SK-MEL-5 (cell line): ENCODE measurements at places on chromosomes 12 and 14. TPM values are rescaled to one million over a fixed set of nuclear protein-coding genes. Genes with fewer than 3 reads are reported as not detected.

DNA sequence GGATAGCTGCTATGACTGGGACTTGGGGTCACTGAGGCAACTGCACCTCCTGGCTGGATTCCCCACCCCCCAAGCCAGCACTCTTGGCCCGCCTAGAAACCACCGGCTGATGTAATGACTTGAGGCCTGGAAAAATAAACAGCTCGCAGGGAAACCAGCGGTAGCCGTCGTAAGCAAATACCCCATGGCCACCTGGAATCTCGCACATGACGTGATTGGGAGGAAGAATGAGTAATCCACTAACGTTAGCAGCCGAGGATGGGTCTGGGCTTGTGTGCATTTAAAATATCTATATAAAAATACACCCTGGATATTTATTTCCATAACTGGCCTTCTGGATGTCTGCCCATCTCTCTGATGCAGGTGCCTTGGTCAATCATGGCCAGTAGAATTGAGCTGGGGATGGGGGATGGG is 120.1 kb downstream of the SMOC1 start:
- DNase-seq = no peak

DNA sequence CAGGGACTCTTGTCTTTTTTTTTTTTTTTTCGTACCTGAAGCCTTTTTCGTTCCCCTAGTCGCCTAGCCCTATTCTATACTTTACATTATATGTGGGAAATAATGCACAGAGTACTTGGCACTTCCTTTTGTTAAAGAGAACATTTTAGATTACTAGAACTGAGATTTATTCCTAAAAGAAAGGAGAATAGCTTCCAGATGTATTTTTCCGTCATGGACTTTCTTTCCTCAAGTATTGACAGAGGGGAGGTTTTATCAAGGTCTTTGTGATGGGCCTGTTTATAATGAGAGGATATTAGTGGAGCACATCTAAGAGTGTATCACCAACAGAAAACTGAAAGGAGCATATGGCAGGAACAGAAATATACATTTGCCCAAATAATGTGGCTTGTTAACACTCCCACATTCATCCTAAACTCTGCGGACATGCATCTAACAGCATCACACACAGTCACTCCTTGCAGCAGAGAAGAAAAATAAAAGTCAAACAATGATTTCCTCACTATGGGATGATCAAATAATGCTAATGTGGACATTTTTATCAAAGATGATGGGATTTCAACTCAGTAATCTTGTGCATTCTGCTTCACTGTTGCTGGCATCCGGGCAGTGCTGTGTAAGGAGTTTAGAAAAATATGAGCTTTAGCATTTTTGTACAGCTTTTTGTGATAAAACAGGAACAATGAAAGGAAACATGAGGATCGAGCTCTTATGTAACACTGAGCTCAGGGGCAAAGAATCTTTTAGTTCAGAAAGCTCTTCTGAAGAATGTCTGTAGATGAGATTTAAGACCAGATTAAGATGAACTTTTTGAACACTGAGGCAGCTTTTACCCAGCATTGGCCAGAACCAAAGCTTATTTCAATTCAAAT is 183.1 kb downstream of the EGLN3 start:
- DNase-seq = no peak

- no peak for DNase-seq
These were observed 119.4 kb downstream of the SRGAP1 start for GRCh38 chr12:63963868-63964267.

DNA sequence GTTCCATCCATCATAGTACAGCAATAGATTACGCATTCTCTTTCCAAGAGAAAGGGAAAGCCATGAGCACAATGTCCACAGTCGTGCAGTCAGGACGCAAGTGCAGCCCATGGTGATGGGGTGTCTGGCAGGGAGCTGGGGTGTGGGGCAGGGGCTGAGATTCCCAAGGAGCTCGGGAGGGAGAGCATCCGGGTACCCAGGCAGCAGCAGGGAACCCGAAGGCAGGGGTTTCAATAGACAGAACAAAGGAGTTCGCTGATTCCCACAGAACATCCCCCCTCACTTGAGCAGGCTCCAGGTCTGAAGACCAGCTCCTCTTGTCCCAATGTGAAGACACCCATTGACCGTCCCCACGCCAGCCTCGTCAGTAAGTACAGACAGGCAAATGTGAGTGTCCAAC is 13.5 kb downstream of the ANHX start:
- no peak for DNase-seq

DNA sequence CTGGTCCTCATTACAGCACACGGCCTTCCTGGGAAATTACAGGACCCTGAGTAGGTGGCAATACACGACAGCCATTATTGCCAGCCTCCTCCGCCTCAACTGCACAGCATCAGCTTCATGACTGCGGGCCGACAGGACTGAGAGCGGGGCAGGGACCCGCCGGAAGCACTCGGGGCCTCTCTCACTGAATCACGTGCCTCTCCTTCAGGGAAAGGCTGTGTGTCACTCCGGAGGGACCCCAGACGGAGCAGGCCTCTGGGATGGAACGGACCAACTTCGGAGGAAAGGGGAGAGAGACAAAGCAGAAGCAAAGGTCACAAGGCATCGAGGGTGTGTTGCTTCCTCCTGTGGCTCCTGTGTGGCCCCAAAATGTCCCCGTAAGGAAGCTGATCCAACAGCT is 90.0 kb downstream of the RNF34 start:
- no peak for DNase-seq

DNA sequence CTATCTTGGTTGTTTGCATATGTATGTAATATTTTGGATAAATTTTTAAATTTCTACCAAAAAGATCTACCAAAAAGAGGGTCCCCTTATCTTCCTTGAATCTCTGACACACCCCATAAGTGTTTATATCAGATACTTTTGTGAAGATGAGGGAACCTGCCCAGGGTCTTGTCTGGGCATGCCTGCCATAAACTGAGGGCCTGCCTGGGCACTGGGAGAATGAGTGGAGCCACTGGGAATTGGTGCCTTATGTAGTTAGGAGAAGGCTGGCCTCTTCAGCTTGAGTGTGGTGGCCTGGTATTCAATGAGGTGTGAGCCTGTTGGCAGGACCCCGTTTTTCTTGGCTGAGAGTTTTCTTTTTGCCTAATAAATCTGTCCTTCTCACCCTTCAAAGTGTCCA is 46.5 kb downstream of the OR9K2 start:
- DNase-seq = no peak

- DNase-seq = no peak
These were observed 19.8 kb downstream of the RERG start for GRCh38 chr12:15201456-15201855.

DNA sequence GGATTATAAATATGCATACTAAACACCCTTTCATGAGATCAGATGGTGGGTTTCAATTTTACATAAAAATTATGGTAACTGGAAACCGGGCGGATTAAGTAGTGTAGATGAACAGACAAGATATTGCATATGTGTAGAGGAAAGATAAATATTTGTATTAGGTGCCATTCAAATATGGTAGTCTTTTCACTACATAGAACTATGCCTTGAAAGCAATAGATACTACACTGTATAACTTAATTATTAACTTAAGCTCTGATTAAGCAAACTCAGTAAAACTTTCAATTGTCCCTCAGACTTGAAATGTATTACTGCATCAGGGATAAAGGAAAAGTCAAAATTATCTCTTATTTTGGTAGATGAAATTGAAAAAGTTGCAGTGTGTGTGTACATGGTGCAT is 1.9 kb downstream of the PTPN21 start:
- no peak for DNase-seq

DNA sequence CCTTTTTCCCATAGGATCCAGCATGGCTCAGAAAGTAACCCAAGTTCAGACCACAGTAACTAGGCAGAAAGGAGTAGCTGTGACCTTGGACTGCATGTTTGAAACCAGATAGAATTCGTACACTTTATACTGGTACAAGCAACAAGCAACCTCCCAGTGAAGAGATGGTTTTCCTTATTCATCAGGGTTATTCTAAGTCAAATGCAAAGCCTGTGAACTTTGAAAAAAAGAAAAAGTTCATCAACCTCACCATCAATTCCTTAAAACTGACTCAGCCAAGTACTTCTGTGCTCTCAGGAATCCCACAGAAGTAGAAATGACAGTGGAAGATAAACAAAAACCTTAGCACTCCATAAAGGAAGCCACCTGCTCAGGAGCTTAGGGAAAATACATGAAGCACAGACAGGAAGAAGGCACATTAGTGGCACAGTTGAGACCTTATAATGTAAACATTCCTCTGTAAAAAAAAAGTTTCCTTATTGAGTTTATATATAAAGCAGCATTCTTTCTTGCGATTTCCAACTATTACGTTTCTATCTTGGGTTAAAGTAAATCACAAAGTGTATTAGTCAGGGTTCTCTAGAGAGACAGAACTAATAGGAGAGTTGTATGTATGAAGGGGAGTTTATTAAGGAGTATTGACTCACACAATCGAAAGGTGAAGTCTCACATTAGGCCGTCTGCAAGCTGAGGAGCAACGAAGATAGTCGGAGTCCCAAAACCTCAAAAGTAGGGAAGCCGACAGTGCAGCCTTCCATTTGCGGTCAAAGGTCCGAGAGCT is 398.4 kb downstream of the DAD1 start:
- DNase-seq = no peak

DNA sequence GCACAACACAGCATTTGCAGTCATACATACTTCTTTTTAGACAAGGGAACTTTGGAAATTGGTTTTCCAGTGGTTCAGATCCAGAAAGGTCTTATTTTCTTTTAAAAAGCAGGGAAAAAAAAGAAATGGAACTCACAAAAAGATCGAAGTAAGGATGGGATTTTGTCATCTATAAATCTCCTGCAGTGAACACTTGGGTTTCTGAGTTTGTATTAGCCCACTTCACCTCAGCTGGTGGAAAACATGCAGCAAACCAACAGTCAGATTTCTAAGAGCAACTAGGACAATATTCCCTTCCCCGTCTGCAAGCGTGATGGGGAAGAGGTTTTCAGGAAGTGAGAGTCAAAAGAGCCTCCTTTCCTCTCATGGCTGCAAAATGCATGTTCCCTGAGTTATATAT is 4.6 kb downstream of the MYF5 start:
- DNase-seq = no peak

DNA sequence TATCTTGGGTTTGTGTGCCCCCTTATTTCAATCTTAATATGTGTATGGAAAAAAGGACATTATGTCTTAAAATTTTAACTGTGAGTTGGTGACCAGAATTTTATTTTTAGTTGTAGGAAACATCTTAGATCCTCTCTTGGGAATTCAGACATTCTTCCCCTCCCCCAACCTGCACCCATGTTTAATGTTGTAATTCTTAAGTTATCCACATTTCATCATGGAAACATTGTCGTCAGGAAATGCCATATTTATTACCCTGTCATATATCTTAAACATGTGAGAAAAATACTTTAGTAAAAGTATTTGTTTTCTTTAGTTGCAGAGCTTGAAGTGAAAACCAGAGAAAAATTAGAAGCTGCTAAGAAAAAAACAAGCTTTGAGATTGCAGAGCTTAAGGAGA is 30.3 kb downstream of the YEATS4 start:
- DNase-seq = no peak

DNA sequence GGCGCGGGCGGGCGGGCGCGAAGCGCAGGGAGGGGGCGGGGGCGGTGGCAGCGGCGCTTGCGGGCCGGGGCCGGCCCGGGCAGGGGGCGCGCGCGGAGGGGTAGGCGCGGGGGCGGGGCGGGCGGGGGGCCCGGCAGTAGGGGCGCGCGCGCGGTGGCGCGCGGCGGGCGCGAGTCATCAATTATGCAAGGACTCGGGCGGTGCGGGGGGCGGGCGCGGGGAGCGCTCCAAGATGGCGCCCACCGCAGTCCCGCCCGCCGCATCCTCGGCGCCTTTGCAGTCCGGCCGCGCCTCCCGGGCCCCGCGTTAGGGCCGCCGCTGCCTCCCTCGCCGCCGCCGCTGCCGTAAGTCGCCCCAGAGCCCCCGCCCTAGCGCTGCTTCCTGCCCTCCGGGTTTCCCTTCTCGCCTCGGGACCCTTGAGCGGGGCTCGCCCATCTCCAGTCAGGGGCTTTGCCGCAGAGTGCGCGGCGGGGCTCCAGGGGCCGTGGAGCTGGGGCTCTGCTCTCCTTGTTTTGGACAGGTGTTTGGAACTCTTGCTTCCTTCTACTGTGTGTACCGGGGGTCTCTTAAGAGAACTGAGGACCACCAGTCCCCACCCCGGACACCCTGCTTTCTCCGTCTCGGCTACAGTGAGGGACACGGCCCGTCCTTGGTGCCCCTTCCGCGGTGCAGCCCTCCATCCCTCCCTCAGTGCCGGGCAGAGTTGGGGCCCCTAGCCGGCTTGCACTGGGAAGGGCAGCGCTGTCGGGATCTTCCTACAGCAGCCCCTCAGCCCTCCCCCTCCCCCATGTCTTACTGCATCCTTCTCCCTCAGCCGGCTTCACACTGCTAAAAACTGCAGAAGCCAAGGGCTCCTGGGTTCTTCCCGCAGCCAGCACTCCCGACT is at the start of gene SCN8A:
Gene SCN8A (plus strand): TSS at position 218 of the 886 bp plus-strand sequence. CDS start 71,585 bp downstream, outside the sequence.
- DNase-seq = peak; percentile 45

DNA sequence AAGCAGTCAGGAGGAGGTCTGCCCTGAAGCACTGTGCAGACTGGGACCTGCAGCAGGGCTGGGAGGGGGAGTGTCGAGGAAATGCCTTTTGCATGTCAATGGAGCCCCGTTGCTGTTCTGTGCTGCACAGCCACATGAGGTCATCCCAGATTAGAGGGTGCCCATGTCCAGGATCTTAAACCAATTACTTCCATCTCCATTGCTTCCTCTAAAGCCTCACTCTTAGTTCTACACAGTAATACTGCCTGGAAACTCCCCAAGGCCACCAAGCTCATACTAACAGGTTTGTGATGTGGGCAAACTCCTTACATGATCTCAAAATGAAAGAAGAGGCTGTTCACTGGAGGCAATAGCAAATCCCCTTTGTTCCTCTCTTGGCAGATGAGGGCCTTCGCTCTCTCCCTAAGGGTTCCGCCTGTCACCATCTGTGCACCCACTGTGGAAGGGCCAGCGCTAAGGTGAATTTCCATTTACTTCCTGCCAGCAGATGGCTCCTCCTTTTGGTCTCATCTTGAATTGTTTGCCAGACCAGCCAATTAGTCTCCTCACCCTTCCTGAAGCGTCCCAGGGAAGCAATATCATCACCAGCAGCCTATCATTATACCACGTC is 35.4 kb upstream of the LTA4H start:
- DNase-seq = peak; percentile 52

DNA sequence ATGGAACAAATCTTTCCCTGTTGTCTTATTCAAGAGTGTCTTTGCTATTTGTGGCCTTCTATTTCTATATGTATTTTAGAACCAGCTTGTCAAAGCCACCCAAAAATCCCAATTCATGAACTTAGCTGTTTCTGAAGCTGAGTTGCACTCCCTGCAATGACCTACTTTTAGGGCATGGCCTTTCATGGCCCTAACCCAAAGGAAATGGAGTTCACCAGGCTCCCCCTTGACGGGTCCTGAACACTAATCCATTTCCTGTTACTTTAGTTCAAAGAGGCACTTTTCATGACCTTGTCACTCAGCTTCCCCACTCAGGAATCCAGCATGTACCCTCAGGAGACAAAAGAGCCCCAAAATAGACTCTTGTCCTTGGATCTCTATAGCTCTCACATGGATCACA is 7.6 kb downstream of the TMED8 start:
- no peak for DNase-seq

Gene HELB
- 3.9 and 4.5 TPM in 2 replicates for total RNA-seq

Gene LRRC10
- total RNA-seq = not detected in 2 replicates

Gene GZMH
- not detected in 2 replicates for total RNA-seq

Gene MEG3
- 0.08 TPM in 1 of 2 replicates, not detected in the other for total RNA-seq
